CD4-positive, alpha-beta T cell (primary cell): ENCODE measurements at places on chromosomes 1 and 21. TPM values are rescaled to one million over a fixed set of nuclear protein-coding genes. Genes with fewer than 3 reads are reported as not detected.

GRCh38 chr1:109050228-109050995, 8.5 kb upstream of the WDR47 start:
- DNase-seq, result no peak

- DNase-seq, result no peak
Measured at GRCh38 chr1:166937962-166938361, 37.4 kb downstream of the ILDR2 start.

DNA sequence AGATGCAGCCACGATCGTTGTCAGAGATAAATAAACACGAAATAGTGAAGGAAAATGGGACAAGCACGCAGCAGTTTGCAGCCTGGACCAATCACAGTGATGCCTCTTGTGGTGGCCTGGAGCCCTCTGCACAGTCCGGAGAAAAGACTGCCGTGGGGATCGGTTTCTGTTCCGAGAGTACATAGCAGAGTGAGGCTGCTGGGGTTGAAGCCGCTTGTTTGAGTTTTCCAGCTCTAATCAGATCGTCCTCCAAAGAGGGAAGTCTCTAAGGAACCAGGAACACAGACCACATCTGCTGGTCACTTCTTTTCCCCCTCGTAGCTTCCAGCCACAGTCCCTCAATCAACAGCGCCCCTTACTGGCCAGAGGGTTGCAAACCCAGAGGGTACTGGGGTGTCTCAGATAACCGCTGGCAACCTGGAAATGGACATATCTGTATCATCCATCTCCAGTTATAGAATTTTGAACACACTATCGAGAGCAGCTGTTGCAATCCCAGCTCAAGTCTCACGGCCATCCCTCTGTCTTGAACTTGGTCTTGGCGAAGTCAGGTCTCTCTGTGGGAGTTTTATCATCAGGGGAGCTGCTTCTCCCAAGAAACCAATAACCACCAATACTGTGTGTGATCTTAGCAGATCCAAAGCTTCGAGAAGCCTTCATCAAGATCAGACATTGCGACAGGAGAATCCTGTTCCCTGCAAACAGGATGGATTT, 57.4 kb downstream of the OLIG1 start:
- DNase-seq, result peak; percentile 41

DNA sequence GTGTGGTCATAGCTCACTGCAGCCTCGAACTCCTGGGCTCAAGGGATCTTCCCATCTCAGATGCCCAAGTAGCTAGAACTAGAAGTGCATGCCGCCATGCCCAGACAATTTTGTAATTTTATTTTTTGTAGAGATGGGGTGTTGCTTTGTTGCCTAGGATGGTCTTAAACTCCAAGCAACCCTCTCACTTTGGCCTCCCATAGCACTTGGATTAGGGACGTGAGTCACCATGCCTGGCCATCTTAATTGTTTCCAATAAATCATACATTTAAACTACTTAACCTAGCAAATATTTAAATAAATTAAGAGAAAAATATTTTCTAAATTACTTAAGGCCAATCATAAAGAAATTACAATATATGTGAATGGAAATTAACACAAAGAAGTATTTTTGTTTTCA, 35.1 kb upstream of the ADGRL4 start:
- DNase-seq, result no peak

- DNase-seq, result no peak
Measured at GRCh38 chr1:48242141-48242736, 19.7 kb downstream of the SLC5A9 start.

Gene DPT
- not detected for total RNA-seq

DNA sequence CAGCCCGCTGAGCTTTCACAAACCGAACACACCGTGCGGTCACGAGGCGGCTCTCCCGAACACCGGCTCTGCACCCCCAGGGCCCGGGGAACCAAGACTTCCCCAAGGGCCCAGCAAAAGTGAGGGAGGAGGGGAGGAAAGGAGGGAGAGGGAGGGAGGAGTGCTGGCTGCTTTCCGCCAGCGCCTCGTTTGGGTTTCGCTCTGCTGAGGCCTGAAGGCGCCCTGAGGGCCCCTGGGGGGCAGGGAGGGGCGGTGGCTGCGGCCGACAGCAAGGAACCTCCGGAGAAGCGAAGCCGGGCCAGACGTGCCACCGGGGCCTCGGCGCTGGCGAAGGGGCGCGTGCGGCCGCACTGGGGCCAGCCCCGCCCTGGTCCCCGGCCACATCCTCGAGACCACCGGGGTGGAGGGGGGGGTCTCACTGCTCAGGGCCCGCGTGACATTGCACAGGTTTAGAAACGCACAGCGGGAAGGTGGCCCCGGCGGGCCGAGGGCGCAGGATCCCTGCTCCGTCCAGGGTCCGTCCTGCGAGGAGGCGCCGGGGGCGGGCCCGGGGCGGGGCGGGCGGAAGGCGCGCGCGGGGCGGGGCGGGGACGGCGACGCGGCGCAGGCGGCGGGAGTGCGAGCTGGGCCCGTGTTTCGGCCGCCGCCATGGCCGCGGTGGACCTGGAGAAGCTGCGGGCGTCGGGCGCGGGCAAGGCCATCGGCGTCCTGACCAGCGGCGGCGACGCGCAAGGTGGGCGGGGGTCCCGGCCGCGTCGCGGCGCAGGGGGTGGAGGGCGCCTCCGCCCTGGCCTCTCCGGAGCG, at the start of gene PFKL:
PFKL (plus strand) TSS at position 596 of the 804 bp plus-strand sequence; CDS start at position 649, 53 bp downstream.
- DNase-seq, result peak; percentile 46

Gene AGMAT
- 4.6 TPM for total RNA-seq

DNA sequence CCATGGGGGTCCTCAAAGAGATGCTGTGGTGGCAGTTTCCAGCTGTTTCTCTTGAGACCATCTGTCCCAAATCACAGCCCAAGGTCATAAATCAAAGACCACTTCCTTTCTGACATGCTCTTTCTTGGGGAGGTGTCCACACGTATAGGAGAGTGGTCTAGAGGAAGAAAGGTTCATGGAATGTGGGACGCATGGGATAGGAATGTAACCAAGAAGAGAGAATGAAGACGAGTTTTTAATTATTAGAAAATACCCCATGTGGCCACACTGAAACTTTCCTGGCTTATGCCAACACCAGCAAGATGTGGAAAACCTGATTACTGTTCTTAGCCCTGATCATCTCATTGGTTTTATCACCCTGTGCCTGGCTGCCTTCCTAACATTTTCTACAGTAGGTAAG, 124.2 kb upstream of the IFFO2 start:
- DNase-seq, result no peak

- DNase-seq, result no peak
Measured at GRCh38 chr1:6342056-6342455, 51.5 kb downstream of the ACOT7 start.

Gene TLCD4
- total RNA-seq, result 0.11 TPM

DNA sequence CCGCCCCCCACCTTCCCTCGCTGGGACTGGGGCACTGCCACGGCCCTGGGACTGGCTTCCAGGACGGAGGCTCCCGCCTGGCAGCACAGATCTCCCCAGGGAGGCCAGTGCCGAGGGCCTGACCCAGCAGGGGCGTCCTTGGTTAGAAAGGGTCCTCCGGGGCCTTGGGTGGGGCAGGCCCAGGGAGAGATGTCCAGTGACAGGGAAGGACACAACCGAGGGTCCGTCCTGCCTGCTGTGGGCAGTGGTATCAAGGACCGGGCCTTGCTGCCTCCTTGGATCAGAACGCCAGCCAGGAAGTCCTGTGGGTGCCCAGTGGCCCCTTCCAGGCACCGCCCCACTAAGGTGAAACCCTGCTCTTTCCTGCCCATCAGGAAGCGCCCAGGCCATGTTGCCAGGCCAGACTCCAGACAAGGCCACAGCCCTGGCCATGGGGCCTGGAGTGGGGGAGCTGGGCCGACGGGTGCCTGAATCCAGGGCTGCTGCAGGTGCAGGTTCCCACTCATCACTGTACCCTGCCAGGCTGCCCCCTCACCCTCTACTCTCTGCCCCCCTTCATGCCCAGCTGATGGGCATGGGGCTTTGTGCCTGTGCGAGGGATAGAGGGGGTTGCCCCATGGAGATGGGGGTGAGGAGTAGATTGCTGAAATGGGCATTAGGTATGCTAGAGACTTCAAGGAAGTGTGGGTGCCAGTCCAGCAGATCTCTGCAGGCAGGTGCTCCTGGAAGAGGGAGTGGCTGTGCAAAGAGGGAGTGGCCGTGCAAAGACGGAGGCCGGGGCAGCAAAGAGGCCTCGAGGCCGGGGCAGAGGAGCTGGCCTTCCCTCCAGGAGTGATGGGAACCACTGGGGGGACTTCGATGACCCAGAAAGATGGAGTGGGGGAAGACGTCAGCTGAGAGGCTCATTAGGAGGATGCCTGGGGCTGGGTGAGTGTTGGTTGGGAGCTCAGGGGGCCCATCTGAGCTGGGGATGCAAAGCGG, 2.2 kb upstream of the PRKCZ start:
- no peak for DNase-seq

GRCh38 chr1:42168763-42169162, 4.2 kb upstream of the GUCA2A start:
- no peak for DNase-seq

GRCh38 chr21:31204801-31205200, 139.3 kb downstream of the TIAM1 start:
- DNase-seq, result no peak

Gene FAM43B
- not detected for total RNA-seq

GRCh38 chr1:231856426-231856825, 229.8 kb downstream of the DISC1 start:
- DNase-seq, result no peak

Gene LCE1B
- total RNA-seq, result not detected

Gene GATAD2B
- total RNA-seq, result 51.6 TPM

DNA sequence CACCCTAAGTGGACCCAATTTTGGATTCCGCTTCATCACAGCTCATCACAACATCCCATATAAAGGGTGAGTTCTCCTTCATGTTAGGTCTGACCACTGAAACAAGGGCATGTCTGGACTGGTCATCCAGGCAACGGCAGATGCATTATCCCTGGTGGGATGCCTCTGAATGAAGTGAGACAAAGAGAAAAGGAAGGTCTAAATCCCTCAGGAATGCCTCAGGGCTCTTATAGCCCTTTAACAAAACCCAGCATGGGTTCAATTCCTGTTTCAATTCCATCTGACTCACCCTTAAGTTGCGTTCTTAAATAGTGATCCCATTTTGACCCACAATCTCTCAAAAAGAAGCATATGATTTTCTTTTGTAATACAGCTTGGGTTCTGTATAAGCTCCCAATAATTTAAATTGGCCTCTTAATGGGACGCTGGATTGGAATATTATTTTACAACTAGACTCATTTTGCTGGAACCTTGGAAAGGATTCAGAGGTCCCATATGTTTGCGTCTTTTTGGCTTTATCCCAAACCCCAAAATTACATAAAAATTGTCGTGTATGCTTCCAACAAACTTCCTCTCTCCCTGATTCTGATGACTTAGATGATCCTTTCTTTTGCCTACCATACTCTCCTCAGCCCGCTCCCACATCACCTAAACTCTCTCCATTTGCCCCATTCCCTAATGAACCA, 287.4 kb upstream of the ZP4 start:
- DNase-seq, result no peak

Gene TCHHL1
- not detected for total RNA-seq

DNA sequence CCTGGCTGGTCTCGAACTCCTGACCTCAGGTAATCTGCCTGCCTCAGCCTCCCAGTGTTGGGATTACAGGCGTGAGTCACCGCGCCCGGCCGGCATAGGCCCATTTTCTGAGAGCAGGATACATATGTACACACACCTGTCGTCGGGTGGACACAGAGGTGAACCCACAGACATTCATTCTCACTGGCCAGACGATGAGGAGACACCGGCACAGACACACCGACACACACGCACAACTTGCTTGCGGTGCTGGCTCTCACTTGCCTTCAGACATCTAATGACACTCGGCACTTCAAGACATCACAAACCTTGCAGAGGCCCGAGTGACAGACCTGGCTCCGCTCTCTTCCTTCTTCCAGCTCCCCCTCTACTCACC, 579 bp downstream of the PTCH2 start:
- no peak for DNase-seq

Gene SSX2IP
- total RNA-seq, result 5.5 TPM

Gene PFKFB2
- total RNA-seq, result 4.0 TPM

DNA sequence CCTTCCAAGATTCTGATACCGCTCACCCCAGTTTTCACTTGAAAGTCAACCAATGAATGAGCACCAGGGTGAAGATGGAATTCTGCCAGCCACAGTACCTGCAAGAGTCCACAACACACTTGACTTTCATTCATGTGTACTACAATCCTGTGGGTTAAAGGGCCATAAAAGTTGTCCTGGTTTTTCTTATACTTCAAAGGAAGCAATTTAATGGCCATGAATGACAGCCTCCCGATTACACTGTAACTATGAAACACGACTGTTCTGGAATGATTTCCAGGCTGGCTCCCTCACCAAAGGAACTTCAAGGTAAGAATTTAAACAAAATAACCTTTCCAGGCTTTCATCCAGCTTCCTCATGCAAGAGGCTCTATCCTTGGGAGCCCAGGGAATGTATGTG, 502.8 kb downstream of the SMYD3 start:
- DNase-seq, result no peak

Gene CD1E
- not detected for total RNA-seq

DNA sequence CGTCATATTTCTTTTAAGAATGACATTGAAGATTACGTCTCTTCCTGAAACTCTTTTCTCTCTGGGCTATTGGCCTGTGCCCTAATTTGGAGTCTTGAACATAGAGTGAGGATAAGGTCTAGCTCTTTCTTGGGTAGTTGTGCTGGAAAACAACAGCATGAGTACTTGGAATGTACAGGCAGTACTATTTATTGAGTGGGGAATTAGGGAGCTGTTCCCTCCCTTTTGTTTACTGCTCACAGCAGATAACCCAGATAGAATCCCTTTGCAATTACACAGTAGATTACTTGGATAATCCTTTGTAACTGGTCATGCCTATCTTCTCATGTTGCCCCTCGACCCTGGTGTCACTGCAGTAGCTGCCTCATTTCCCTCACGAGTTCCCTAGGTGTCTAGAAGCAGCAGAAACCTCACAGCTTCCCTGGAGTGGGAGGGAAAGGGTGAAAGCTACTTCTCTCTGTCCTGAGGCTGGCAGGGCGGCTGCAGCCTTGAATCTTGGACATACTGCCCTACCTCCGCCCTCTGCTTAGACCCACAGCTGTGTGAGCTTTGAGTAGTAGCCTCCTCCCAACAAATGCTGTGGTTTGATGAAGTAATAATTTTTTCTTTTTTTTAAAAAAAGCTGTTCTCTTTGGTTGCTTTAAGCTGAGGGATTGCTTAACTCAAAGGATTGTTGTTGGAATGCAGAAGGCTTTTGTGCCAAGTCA, 70.6 kb downstream of the FGGY start:
- DNase-seq, result no peak

DNA sequence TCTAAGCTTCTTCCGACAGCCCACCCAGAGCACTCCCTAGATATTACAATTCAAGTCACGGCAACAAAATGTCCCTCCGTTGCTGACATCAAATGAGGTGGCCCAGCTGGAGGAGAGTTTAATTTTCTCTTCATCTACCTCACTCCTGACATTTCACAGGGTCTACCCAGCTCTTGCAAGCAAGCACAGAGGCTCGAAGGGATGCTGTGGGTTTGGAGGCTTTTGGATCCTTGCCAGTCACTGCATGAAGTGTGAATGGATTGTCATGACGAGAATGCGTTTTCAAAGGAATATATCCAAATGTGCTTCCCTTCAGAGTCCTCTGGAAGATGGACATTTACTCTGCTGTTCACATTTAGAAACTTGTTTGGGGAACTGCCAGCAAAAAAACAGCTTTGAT, 33.5 kb downstream of the CAPN8 start:
- DNase-seq, result no peak

Gene C1orf141
- not detected for total RNA-seq
